Right ventricle myocardium superior (tissue), 1 donor: ENCODE measurements at places on chromosomes 2 and 18.
A peak's percentile ranks its signal among the peaks of the same experiment; 100 is the strongest.

DNA sequence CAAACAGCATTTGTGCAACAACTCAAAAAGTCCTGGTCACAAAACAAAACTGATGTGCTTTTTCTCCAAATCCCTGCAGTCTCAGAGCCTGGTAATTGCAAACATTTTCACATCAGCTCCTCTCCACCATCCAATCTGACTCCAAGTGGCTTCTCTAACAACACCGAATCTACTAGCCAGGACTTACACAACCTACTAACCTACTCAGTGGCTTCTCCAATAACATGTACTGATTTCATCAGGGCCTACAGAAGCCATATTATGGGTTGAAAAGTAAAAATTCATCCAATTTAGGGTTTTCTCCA lies 104.3 kb downstream of the COLEC12 start:
- no peak for DNase-seq

DNA sequence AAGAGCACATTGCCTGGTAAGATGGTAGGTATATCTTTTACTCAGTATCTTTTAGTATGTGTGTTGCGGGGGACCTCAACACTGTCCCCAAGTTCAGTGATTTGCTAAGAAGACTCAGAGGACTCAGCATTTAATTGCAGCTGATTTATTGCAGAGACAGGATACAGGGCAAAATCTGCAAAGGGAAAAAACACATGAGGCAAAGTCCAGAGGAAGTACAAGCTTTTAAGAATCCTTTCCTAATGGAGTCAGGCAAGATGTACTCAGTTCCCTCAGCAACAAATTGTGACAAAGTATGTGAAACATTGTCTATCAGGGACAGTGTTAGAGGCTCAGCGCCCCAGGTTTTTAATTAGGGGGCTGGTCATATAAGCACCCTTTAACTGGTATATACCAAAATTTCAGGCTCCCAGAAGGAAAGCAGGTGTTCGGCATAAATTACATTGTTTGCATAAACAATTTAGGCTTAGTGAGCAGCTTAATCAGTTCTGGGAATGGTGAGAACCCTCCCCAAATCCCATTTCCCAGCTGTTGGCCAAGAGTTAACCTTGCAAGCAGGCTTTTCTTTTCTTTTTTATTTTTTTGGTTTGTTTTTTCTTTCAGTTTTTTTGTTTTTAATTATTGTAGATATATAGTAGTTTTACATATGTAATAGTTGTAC lies 41.7 kb downstream of the RAB3GAP1 start:
- no peak for DNase-seq

DNA sequence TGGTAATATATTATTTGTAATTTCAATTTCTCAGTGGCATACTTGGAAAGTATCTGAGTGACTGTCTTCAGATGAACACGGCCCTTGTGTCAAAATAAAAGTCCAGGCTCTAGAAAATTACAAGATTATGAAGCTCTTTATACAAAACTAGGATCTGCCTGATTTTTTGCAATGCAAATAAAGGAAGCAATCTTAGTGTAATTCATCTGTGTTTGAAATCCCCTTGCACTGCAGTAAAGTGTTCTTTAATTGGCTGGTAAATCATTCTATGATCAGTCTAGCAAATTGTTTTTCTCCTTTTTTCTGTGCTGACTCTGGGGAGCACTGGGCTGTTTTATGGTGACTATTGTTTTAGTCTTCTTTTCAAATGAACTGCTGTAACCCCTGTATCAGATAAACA lies 1039.0 kb downstream of the SOCS6 start:
- DNase-seq, result no peak

DNA sequence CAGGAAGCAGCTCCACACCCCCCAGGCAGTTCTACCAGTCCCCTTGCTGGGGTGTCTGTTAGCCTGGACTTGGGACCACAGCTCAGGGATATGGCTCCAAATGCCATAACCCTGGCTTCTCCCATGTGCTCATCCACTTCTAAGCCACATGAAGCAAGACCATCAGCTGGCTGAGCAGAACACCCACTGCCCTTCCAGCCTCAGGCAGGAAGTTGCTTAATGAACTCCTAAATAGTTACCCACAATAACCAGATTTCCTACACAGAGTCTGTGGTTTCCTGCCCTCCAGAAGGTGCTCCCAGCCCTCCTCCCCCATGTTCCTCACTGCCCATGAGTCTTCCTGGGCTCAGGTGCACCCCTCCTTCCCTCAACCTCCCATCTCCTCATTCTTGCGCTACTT lies 98.3 kb upstream of the EPC2 start:
- no peak for DNase-seq

DNA sequence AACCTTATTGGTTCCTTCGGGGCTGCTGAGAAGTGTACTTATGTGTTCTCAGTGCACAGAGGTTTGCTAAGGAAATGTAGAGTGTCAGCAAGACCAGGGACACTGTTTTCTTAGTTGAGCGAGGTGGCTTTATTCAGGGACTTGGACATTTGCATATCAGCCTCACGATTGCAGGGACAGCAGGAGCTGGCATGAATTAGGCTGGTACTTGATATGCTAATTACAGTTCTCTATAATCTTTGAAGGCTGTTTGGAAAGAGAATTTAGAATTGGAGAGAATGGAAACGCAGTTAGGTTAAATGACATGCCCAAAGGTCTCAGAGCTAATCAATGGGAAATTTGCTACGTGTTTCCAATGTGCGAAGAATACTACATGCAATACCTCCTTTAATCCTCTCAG lies 18.7 kb upstream of the MTCL1 start:
- no peak for DNase-seq

- peak; percentile 43 for DNase-seq
Measured at GRCh38 chr18:26550998-26551694, 2.8 kb upstream of the KCTD1 start.

DNA sequence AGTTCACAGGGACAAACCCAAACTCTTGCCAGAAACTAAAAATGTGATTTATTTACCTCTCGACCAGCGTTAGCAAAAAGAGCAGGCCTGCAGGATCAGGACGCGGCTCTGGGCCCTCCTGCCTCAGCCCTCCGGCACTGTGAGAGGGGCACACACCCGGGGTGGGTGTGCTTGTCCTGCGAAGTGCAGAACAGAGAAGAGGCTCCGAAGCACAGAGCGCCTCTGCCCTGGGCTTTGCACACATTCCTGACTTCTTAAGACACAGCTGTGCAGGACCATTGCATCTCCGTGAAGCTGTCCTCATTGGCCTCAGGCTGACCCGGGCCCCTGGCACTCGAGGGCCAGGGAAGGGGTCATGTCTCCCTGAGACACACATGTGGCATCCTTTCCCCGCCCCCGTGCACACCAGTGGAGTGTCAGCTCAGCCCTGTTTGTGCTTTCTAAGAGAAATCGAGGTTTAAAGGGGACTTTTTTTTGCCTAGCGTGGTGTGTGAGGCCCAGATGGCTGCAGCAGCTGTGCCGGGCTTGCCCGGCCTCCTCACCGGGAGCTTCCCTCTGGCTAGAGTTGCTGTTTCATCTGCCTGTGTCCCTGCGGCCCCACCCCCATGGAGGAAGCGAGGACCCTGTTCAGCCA lies 9.9 kb upstream of the NFATC1 start:
- no peak for DNase-seq

GRCh38 chr18:3323900-3324299 lies 62.0 kb downstream of the MYL12B start:
- DNase-seq, result no peak

- no peak for DNase-seq
Measured at GRCh38 chr18:48533340-48534070, 5.3 kb upstream of the CTIF start.

- no peak for DNase-seq
Measured at GRCh38 chr2:7767902-7768301, 850.7 kb downstream of the RNF144A start.

- DNase-seq, result no peak
Measured at GRCh38 chr18:7896805-7897518, 329.8 kb downstream of the PTPRM start.

DNA sequence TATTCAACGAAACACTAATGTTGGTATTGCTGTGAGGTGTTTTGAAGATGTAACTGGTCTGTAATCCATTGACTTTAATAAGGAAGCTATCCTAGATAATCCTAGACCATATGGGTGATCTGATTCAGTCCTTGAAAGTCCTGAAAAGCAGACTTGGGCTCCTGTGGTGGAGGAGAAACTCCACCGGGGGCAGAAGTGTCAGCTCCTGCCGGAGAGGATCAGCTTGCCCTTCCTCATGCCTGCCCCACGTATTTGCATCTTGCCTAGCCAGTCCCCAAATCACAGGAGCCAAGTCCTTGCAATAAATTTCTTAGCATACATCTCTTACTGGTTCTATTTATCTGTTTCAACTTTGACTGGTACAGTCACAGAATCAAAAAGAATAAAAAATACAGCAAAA lies 144.2 kb upstream of the DLGAP1 start:
- DNase-seq, result no peak

DNA sequence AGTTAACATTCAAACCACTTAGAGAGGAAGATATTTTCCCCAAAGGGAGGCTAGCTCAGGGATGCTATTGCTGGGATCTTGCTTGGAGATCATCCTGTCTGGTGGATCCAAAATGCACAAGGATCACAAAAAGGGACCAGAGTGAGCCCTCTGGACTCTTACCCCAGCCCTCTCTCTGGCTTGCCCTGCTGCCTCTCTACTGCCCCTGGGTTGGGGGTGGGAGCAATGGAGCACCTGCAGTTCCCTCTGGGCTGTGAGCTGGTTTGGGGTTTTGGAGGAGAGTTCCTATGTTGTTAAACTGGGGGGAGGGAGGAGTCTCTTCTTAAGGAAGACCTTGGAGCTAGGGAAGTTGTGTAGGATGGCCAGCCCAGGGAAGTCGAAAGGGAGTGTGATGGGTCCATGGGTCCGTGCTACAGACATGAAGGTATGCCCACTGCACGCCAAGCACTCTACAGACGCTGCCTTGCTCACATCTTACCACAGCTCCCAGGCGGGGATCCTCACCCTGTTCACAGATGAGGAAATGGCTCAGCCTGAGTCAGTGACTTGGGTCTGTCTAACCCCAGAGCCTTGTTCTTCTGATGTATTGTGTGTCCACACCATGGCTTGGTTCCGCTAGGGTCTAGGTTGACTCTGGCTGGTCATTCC lies 3.8 kb downstream of the LBH start:
- DNase-seq, result no peak

DNA sequence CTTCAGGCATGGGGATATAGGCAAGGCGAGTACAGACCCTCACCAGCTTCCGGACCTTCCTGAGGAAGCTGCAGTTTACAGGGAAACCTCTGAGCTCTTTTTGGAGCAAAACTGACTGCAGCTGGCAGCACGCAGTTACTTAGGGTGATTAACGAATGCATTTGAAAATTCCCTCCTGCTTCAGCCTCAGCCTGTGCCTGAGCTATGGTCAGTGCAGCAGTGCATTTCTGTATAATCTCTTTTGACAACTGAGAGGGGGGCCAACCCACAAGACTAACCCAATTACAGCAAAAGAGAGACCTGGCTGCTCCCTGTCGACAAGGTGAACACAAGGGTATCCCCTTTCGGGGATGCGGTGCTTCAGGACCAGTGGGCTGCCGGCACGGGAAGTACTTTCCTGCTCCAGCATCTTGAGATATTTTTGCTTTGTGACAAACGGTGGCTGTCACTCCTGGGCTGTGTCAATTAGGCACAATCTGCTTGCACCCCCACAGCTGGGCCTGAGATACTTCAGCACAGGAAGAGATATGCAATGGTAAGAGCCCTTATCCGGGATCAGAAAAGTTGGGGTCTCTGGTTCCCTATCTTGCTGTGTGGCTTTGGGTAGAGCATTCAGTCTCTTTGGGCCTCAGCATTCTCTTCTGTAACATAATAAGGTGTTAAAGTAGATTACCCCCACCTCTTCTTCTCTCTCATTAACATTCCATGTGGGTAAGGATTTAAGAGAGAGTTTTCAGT lies 141.0 kb downstream of the TMEM17 start:
- no peak for DNase-seq

DNA sequence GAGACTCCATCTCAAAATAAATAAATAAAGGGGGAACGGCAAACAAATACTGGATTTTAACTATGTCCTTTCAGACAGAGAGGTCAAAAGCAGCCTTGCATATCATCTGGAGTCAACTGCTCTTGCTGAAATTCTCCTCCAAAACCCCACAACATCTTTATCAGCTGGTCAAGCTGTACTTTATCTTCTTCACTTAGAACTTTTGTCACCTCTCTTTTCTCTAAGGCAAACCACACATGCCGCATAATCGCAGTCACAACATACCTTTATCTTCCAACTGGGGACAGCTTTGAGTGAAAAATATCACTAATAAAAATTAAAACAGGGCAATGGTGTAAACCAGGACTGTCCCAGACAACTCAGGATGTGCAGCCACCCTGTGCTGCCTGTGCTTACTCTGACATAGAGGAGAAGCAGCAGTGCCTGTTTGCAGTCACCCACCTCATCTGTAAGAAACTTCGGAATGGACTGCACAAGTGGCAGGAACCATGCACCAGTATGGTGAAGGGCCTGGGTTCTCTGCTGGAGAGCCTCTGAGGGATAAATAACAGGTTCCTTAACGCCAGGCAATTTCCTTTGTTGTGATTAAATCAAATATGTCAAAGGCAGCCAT lies 6.2 kb downstream of the MPPE1 start:
- DNase-seq, result no peak

GRCh38 chr2:170420961-170421687 lies 243.2 kb downstream of the MYO3B start:
- no peak for DNase-seq

DNA sequence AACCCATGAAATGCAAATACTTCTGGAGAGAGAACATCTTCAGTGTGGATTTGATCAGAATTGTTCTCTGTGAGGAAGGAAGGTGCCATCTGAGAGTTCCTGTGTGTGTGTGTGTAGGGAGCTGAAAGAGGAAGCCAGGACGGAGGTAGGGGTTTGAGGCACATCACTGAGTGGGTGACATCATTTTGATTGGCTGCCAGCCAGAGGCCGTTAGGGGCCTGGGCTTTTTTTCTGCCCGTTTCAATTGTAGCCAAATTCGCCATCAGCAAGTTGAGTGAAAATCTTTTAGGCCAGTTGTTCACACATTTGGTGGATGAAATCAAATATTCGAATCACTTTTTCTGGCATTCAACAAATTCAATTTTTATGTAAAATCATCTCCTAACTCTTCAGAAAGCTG lies 48.9 kb downstream of the TSN start:
- no peak for DNase-seq

- no peak for DNase-seq
Measured at GRCh38 chr2:38146907-38147307, 71.0 kb upstream of the CYP1B1 start.

DNA sequence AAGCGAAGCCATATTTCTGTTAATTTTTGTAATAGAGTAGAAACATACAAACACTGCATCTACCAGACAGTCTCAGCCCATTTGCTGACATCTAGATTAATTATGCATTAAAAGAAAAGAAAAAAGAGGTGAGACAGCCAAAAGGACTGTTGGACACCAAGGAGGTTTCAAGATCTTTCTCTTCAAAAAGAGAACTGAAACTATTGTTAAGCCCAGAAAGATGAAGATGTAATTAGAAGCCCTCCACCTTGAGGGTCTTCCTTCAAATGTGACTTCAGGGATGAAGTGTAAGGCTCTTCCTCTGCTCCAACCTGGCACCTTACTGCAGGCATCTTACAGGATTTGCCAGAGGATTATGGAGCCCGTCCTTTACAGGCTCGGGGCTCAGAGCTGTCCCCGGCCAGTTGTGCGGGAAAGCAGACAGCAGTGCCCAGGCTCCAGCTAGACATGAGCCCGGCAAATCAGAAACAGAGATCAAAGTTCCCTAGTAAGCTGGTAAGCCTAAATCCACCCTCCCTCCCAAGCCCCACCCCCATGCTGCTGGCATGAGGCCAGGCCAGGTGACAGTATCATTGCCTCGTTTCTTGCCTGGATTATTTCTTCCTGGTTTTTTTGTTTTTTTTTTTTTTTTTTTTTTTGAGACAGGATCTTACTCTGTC lies 38.9 kb downstream of the ADI1 start:
- DNase-seq, result peak; percentile 33

- no peak for DNase-seq
Measured at GRCh38 chr2:201923436-201924328, 110.0 kb upstream of the FZD7 start.

- DNase-seq, result no peak
Measured at GRCh38 chr2:85773692-85774091, 19.9 kb downstream of the ATOH8 start.
